Fibroblast of skin of abdomen (primary cell): ENCODE measurements at places on chromosomes 16 and 17.

- no peak for DNase-seq
Measured at GRCh38 chr16:46850619-46851555, 19.9 kb upstream of the C16orf87 start.

DNA sequence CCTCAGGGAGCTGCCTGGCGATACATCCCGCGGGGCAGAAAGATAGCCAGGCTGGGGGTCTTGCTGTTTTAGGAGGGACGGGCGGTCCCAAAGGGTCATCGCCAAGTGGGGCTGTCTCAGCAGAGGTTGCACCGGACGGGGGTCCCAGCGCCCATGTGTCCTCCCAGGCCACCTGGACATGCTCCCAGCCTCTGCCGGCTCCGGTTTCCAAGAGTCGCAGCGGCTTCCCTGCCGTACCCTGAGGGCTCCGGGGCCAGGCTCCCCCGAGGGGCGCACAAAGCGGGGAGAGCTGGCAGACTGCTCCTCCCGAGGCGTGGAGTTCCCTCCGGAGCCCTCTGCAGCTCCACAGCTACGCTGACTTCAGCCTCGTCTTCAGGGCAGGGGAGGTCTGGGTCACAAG lies 1.2 kb downstream of the TRARG1 start:
- DNase-seq, result no peak

DNA sequence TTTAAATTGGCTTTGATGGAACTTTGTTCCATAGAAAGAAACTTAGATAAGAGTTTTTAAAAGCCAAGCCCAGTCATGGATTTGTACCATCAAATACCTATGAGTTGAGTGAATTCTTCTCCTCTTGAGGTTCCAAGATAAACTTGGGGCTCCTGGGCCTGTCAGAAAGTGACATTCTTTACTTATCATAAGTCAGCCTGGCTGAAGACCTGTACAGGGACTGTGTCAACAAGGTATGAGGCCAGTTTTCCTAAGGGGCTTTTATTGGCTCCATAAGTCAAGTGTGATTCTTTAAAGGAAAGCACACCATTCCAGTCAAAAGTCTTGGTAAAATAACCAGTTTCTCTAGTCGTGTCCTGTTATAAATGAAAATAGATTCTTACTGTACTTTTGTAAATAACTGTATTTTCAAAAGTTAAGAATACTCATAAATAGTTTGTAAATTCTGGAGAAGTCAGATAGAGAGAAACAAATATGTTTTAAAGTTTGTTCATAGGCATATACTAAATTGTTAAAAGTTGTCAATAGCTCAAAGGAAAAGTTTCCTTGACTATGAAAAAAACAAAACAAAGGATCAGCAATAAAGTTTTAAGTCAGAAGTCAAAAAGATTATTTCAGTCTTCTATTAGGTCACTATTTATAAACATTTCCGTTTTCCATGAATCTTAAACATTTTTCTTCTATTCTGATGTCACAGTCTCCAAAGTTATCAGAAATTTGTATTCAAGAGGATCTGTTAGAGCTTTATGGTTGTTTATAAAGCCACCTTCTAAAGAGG lies 22.5 kb upstream of the MYO1D start:
- DNase-seq, result no peak

GRCh38 chr16:81008505-81008789 lies 1.4 kb downstream of the CENPN start:
- no peak for DNase-seq

GRCh38 chr16:49822649-49823370 lies 33.1 kb downstream of the ZNF423 start:
- no peak for DNase-seq
